ENCODE measurements at places on chromosomes 7 and 10. TPM values are rescaled to one million over a fixed set of nuclear protein-coding genes. Genes with fewer than 3 reads are reported as not detected.
A peak's percentile ranks its signal among the peaks of the same experiment; 100 is the strongest.

- no peak for DNase-seq
Observed at GRCh38 chr10:61786728-61787127, 114.8 kb upstream of the ARID5B start.

DNA sequence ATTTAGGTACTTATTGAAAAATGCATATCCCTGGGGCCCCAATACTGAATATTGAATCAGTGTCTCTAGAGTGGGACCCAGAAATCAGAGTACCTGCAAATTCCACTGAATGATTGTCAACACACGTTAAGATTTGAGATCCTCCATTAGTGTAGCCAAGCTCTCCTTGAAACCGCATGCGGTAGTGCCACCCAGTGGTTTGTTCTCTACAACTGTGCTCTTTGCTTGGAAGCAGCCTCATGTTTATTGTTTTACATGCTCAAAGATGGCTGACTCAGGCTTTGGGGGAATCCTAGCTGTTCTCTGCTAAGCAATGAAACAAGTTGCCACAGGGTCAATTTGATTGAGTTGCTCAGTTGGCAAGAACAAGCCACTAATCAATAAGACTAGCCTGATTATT is 340.2 kb upstream of the CELF2 start:
- DNase-seq: no peak

GRCh38 chr10:114559636-114560035 is 98.4 kb downstream of the ABLIM1 start:
- DNase-seq: no peak

DNA sequence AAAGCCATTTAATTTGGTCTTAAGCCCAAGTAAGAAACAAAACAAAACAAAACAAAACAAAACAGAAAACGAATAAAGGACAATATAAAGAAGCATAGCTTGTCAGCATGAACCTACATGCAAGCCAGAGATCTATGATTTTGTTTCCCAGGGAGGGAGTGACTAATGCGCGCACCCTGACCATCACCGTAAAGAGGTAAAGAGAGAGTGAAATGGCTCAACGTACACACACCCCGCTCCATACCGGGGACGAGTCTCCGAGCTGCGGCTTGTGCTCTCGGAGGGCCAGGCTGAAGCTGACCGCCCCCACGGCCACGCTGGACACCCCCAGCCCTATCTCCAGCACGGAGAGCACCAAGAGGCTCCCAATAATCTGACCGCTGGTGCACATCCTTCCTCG is 1.1 kb downstream of the TMEM196 start:
- DNase-seq: no peak

DNA sequence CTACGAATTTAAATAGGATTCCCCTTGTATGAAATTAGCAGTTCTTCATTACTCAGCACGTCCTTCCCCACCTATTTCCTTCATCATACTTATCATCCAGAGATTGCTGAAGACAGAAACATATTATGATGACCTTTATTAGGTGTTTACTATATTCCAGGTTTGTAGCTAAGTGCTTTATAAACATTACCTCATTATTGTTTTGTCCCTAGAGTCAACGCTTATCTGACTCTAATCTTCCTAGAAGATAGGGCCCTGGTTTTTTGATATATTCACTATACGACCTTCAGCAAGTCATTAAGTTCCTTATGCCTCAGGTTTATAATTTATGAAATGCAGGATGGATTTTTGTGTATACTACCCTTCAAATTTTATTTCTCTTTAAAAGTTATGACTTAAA is 36.8 kb upstream of the NRP1 start:
- no peak for DNase-seq

- no peak for DNase-seq
Observed at GRCh38 chr10:45437587-45438465, 63.8 kb downstream of the ALOX5 start.

- no peak for DNase-seq
Observed at GRCh38 chr7:92461027-92462003, 14.0 kb downstream of the GATAD1 start.

GRCh38 chr10:130439766-130440165 is 303.6 kb downstream of the GLRX3 start:
- no peak for DNase-seq

DNA sequence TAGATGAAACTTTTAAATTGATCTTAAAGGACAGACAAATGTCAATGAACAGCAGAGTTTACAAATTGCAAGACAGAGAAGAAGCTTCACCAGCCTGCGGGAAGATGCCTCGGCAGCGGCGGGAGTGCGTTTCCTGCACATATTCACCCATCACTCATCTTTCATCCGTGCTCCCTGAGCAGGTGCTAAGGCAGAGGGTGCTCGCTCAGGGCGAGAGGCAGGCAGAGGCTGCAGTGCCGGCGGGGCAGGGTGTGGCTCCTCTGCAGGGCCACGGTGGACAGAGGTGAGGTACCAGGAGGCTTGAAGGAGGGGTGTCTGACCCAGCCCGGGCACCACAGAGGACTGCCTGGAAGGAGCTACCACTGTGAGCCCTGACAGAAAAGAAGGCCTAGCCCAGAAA is 155.2 kb upstream of the PPP2R2D start:
- no peak for DNase-seq

- no peak for DNase-seq
Observed at GRCh38 chr7:113120647-113121046, 2.3 kb upstream of the SMIM30 start.

DNA sequence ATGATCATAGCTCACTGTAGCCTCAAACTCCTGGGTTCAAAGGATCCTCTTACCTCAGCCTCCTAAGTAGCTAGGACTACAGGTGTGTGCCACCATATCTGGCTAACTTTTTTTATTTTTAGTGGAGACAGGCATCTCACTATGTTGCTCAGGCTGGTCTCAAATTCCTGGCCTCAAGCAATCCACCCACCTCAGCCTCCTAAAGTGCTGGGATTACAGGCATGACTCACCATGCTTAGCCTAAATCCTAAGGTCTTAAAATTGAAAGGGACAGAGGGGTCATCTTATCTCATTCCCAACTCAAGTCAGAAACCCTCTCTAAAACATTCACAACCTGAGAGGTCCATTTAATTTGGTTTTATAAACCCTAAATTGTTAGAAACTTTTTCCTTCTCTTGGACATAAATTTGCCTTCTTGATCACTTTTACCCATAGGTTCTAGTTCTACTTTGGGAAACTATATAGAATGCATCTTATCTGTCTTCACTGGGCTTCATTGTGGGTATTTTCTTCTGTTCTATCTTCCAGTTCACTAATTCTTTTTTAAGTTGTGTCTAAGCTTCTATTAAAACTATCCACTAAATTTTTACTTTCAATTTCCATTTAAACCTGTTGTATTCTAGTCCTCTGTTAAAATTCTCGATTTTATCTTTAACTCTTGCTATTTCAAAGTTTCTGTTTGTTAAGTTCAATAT is 183.4 kb upstream of the KAT6B start:
- DNase-seq: no peak

DNA sequence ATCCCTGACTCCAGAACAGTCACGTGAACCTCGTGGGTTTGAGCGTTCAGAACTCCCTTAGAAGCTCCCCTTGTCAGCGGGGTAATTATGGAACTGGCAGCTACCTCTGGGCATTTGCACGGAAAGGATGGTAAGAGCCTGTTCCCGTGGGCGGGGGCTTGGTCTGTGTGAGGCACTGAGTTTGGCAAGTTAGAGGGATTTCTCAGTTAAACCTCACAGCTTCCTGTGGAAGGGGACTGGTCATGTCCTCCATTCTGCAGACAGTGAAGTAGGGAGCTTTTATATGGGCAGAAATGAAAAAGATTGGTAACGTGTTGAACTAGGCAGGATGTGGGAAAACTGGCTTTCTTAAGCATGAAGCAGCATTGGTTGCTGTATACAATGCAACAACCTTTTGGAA is 16.0 kb downstream of the PALD1 start:
- DNase-seq: no peak

DNA sequence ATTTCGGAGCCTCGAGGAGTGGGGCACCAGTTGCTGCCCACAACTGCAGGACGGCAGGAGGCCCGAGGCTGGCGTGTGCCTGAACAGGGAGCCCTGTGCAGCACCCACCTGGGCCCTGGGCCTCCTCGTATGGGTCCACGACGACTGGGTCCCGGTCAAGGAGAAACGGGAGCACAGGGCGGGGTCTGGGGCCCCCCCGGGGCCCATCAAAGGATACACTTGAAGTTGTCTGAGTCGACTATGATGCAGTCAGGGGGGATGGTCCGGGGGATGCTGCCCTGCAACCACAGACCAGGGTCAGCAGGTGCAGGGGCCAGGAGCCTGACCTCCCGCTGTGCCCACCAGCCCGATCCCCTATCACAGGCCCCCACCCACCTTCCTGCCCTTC is 28.5 kb upstream of the NKX6-2 start:
- no peak for DNase-seq

- DNase-seq: peak; percentile 24
Observed at GRCh38 chr10:12041766-12042408, 722 bp downstream of the UPF2 start.

DNA sequence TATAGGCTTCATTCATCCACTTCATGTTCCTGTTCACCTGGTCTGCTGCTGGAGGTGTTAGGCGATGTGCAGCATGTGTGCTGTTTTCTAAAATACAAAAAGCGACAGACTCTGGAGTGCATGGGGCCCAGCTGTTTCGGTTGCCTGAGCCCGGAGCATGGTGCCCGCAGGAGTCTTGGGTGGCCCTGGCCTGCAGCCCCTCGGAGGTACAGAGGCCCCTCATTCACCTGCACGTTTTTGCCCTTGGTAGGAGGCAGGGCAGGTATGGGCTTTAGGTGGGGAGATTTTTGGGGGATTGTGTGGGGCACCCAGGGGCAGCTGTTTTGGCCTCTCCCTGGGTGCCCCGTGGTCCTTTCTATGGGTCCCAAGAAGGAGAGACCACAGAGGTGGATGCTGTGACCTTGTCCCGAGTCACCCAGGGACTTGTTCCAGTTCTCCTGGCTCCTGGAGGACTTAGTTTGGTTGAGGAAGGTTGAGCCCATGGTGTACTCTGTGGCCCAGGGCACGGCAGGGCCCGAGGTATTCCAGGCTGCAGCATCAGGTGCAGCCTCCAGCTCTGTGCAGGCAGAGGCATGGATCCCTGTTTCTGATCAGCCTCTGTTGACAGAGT is 130.7 kb downstream of the TRRAP start:
- no peak for DNase-seq

DNA sequence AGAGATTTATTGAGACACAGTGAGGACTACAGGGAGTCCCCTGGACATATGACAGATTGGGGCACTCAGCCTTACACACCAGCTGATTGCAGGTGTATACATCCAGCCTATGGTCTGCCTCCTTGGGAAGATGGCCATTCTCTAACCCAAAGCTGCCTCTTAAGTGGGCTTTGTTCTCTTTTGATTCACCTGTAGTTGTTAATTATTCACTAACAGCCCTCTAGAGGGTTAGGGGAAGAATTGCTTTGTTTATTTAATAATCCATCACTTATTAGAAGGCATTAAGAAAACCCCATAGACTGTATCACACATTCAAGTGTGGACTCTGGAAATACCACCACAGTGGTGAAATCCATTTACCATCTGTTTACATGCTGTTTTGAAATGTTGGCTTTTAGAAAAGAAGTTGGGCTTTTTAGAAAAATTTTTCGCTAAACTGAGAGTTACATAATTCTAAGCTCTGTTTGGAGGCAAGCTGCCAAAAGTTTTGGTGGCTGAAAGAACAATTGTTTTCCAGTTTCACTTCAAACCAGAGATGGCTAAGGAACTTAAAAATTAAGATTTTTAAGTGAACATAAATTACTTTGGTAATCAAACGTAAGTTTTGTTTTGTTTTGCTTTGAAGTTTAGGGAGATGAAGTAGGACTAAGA is 379.1 kb downstream of the ADRA2A start:
- DNase-seq: no peak

Gene OPN4
- not detected for total RNA-seq

Gene CPA2
- not detected for total RNA-seq

All from activated B cell treated with CpG ODN at 0.5 μM for 24 hours (primary cell).